Hepatic stellate cell (primary cell): ENCODE measurements at places on chromosomes 3 and 15.

DNA sequence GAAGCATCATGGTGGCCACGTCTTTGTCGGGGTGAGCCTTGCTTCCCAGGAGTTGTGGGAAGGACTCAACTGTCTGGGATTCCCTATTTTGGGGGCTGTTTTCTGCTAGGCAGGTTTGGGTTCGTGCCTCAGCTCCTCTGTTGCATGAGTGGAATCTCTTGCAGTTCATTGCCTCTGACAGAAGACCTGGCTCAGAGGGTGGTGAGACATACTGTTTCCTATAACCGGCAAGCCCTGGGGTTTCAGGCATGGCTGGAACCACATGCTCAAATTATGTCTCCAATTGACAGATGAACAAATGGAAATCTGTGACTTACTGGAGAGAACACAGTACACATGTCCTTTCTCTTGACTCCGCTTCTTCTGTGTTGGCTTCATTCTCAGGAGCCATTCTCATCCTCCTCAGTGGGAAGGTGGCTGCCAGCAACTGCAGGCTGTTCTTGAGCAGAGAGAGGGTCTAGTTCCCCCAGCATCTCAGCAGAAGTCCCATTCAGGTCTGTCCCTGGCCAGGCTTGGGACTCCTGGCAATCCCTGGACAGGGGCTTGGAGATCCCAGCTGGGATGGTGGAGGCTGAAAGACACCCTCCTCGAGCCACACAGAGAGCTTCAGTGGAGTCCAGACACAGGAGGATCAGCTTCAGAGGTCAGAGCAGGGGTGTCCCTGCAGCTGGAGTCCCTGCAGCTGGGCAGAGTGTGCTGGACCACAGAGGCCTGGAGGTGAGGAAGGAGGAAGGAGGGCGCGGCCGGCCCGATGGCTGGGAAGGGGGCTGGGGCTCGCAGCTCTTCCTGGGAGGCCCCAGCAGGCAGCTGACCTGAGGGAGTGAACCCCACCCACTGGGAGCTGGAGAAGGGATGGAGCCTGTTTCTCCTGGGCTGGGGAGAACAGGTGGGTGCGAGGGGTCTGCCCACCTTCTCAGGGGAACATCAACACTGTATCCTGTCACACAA lies 97.6 kb downstream of the LSM3 start:
- DNase-seq = no peak

GRCh38 chr3:134976948-134977347 lies 181.9 kb downstream of the EPHB1 start:
- DNase-seq = no peak

DNA sequence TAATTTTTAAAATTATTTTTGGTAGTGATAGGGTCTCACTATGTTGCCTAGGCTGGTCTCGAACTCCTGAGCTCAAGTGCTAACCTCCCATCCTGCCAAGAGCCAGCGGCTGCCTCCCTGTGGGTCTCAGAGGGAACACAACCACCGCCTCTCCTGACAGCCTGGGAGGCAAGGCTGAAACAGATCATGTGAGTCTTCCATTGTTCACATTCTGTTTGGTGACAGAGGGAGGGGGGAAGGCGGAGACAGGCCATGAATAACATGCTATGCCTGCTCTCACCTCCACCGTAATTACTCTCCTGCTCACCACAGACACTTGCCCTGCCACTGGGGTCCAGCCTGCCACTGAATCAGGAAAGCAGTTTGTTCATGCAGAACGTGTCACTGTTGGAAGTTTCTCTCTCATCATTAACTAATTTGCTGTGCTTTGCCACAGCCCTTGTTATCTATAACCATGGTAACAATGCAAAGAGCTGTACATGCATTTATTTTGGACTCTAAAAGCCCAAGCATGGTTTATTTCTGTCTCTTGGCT lies 78.4 kb upstream of the RASGRF1 start:
- DNase-seq = no peak

DNA sequence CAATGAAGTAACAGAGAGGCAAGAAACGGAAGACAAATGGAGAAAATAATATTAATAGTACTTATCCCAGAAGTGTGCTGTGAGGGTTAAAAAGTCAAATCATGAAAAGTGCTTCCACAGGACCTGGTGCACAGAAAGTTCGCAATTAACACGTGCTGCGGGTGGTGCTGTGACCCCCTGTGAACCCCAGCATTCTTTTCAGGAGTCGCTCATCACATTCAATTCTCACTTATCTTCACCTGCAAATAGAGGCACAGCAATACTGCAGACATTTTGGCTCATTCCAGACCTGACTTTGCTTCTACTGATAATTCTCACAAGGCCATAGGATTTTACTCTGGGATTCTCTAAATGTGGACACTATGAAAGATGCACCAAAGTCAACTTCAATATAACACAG lies 584.4 kb downstream of the GRM7 start:
- DNase-seq = no peak

- DNase-seq = no peak
Observed at GRCh38 chr3:172647823-172648222, 63.0 kb downstream of the NCEH1 start.

- no peak for DNase-seq
Observed at GRCh38 chr15:20341901-20342600, 199.5 kb downstream of the GOLGA6L6 start.

DNA sequence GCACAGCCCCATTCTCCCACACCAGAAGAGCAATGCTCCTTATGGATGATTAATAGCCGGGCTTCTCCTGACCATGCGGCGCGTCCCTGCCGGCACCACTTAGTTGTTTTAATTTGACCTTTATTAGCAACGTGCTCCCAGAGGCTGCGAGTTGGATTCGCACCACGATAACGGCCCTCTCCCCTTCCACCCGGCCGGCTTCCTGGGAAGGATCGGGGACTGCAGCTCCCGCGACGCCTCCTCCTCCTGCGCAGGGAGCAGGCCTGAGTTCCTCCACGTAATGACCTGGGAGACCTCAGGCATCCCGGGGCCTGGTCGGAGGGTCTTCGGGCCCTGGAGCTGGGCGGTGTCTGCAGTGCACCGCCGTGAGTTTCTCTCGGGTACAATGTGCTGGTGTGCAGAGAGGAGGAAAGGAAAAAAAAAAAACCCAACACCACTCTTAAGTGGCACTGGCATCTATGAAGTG lies 243.3 kb upstream of the TOPAZ1 start:
- no peak for DNase-seq

- DNase-seq = no peak
Observed at GRCh38 chr15:43390723-43391122, 19.8 kb downstream of the TUBGCP4 start.

- no peak for DNase-seq
Observed at GRCh38 chr15:77642793-77643430, 10.2 kb upstream of the LINGO1 start.

- DNase-seq = no peak
Observed at GRCh38 chr3:187770224-187770623, 25.0 kb upstream of the BCL6 start.

- no peak for DNase-seq
Observed at GRCh38 chr3:19347671-19348070, 199.4 kb downstream of the KCNH8 start.

GRCh38 chr3:56042326-56042951 lies 425.8 kb downstream of the ERC2 start:
- peak; percentile 9 for DNase-seq
